ENCODE measurements at places on chromosomes 6 and 20.

DNA sequence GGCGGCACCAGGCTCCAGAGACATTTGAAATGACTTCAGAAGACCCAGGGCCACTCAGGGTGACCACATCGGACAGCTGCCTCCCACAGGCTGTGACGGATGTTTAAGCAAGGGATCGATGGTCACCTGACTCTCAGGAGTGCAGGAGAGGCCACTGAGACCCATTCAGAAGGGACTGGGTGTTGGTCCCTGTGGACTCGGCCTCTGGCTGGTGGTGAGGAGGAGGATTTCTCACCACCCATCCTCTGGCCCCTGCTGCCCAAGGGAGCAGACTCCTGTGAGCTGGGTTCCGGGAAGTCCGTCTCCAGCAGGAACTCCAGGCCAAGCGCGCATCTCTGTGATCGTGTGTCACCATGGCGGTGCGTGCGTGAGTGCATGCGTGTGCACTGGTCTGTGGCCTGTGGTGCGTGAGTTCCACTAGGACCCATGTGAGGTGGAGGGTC lies 25.5 kb downstream of the NPEPL1 start:
- DNase-seq = no peak

DNA sequence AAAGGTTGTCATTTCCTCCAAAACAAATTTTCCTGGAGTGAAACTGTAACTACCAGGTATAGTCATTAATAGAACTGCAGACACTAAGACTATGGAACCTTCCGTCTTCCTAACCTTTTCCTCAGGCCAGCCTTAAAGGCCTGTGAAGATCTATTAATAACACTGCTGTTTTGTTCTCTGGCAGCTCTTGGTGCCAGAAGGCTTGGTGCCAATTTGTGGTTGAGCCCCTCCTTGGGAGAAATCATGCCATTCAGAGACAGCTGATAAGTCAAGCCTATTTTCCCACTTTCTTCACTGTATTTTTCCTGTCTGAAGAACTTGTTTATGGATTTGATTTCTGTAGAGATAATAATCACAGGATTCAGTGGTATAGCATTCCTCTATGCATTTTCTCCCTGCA lies 64.8 kb downstream of the HCRTR2 start:
- peak; percentile 80 for DNase-seq

GRCh38 chr6:31952140-31952805 lies 6.4 kb downstream of the CFB start:
- DNase-seq = peak; percentile 79

- no peak for DNase-seq
Measured at GRCh38 chr6:146361128-146361924, 182.3 kb upstream of the RAB32 start.

GRCh38 chr20:62104791-62105345 lies 17.4 kb upstream of the LSM14B start:
- DNase-seq = peak; percentile 16

GRCh38 chr6:116200619-116201249 lies 53.1 kb downstream of the TSPYL4 start:
- no peak for DNase-seq

- DNase-seq = no peak
Measured at GRCh38 chr6:14453712-14454472, 336.3 kb downstream of the CD83 start.

Measured in astrocyte of the hippocampus (primary cell).